ENCODE measurements at places on chromosomes 3 and 15.

DNA sequence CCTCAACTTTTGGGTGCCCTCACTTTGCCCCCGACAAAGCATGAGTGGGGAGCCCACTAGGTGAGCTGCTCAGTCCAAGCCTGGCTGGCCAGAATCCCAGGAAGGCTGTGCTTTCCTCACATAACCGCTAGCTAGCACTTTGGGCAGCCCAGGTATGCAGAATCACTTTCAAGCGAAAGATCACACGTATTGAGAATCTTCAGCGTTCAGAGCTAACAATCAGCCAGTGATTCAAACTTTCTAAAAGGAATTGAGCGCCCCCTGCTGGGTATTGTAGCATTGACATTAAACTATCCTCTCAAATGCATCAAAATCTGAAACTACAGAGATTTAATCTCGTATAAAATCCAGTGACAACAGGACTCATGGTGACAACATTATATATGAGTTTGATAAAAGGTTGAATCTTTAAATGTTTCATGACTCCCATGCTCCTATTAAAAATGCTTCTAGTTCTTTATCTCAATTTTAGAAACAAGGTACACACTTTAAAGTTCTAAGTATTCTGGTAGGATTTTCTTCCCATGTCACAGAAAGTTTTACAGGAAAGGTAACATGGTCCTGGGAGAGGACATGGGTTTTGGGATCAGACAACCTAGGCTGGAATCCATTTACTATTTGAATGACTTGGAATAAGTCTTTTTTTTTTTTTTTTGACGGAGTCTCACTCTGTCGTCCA is 11.8 kb downstream of the ANAPC13 start:
- DNase-seq: peak; percentile 84

DNA sequence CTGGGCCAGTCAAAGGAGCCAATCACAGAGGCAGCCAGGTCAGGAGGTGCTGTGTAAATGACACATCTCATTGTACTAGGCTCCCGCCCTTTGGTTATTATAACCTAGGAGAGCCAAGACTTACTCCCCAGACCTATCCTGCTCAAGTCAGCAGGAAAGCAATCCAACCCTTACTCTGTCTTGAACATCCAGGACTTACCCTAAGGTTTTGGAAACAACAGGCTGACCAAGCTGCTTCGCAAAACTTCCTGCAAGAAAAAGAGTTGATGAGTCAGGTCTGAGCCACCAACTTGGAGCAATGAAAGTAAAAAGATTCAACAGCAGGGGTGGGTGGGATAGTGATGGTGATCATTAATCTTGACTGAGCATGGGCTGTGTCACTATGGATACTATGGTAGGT is 144.4 kb downstream of the MYLK start:
- DNase-seq: no peak

DNA sequence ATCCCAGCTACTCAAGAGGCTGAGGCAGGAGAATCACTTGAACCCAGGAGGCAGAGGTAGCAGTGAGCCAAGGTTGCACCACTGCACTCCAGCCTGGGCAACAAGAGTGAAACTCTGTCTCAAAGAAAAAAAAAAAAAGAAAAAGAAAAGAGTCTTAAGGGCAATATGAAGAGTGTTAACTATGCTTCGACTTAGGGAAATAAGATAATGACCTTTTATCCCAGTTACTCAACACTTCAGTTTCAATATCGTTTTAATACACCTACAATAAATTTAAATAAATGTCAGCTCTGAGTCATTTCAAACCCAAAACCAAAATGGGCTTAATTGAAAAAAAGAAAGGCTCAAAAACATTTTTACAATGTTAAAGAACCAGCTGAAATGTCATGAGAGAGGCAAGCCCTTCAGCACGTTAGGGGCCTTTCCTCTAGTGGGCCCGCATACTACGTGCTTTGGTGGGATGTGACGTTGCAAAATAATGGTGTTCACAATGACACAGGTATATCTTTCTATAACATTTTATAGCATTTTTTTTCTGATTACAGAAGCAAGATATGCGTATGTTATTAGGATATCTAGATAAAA is 15.3 kb downstream of the FYCO1 start:
- DNase-seq: no peak

GRCh38 chr3:186605078-186605477 is 7.8 kb upstream of the AHSG start:
- no peak for DNase-seq

DNA sequence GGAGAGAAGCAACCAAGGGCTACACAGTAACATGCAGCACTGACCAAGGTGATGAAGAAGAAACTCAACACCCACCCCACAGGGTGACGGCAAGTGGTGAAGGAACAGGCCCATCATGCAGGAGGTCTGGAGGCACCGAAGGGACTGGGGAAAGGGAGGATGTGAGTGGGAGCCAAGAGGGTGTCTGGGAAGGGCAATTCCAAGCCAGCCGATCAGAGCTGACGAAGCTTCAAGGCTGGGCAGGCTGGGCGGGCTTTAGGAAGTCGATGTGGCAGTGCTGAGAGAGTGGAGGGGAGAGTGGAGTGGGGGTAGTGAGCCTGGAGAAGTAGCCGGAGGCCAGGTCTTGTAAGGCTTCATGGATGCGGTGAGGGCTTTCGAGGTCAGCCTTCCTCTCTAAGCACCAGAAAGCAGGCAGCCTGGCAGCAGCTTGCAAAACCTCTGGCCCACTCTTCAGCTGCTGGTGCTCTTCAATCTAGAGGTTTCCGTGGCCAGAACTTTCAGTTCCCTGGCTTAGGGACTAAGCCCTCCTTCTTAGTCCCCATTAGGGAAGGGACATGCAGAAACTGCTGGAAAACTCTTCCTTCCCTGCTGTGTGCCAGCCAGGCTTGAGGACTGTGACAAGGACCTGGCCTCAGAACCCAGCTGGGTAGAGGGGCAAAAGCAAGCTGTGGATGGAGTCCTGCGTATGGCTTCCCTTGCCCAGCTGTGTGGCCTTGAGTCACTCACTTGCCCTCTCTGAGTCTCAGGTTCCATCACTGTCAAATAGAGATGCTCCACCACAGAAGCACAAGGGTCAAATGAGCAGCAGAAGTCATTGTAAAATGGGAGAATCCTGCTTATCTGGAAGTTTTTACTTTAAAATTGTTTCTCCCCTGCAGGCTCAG is 72.1 kb downstream of the TLE3 start:
- no peak for DNase-seq

- no peak for DNase-seq
Measured at GRCh38 chr3:112505907-112506306, 6.6 kb upstream of the BTLA start.

- no peak for DNase-seq
Measured at GRCh38 chr3:24023197-24023596, 78.1 kb downstream of the NR1D2 start.

DNA sequence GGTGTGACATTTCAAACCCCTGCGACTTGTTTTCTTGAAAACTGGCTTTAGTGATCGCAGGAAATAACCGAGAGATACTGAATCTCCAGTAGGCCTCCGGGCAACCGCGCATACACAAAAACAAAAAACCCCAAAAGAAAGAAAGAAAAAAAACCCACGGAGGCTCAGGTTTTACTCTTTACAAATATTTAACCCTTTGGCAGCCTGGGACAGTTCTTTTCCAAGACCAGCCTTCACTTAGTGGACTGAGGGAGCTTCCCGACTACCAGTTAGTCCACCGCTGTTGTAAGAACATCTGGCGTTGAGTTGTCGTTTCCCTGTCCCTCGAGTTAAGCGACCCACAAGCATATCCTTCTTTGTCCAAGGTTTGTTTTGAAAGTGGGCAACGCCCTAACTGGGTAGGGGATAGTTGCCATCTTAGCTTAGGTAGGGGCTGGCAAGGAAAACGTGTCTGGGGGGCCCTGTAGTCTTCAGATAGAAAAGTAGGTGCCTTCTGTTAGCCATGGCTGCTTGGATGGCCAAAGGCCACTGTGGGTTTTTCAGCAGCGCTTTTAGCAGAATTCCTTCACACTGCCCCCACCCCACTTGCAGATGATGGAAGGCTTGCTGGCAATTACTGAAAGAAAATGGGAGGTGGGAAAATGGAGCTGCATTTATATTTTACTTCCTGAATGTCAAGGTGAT is 6.9 kb downstream of the ISL2 start:
- no peak for DNase-seq

- no peak for DNase-seq
Measured at GRCh38 chr3:35597490-35597889, 41.8 kb upstream of the ARPP21 start.

DNA sequence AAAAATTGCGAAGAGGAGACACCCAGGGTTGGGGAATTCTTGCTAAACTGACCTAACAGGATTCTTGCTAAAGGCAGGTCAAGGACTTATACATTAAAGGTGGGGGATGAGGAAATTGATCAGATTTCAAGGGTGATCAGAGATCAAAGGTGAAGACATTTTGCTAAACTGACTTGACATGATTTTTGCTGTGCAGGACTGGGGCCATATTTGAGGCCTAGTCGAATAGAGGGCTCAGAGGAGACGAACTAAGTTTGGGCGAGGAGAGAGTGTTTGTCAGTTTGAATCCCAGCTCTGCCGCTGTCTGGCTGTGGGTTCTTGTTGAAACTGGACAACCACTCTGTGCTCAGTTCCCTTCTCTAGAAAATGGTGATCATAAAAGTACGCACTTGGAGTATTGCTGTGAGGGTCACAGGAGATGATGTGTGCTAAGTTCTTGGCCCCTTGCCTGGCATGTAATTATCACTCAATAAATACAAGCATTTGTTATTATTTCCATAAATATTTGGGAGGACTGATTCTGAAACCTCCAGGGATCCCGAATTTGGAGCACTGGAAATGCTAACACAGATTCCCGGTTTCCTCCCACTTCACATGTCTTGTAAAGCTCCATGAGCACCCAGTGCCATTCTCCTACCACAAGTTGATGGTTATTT is 364.8 kb upstream of the PROK2 start:
- DNase-seq: no peak

DNA sequence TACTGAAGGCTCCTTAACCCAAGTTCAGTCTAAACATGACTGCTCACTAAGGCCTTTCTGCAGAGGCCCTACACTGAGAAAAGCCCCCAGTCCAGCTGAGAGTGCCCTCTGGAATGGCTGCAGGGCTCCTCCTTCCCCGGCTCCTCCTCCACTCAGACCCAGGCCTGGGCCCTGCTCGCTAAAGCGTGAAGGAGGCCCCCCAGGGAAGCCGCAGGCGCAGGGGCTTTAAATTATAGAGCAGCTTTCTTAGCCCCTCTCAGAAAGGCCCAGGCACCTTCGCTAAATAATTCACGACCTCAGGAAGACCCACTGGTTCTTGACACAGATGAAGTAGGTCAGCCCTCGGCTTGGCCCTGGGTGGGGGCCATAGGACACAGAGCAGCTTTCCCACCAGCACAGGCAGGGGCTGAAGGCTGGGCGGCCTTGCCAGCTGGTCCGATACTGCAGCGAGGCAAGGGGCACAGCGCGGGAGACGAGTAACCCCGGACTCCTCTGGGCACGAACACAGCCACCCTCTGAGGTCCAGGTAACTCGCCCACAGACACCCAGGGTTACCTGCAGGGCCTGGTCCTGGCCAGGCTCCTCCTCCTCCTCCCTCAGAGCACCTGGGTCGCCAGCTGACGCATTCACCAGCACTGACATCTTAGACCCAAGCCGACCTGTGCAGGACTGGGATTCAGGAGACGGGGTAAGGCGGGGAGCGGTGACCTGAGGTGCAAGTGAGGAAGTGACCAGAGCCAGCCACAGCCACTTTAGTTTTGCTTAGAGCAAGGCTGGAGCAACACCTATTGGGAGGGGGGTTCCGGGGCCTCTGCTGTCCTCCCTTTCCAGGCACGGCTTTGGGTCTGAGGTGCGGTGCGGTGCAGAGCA is 36.9 kb downstream of the RBPMS2 start:
- no peak for DNase-seq

- no peak for DNase-seq
Measured at GRCh38 chr15:38297623-38298388, 45.2 kb downstream of the SPRED1 start.

DNA sequence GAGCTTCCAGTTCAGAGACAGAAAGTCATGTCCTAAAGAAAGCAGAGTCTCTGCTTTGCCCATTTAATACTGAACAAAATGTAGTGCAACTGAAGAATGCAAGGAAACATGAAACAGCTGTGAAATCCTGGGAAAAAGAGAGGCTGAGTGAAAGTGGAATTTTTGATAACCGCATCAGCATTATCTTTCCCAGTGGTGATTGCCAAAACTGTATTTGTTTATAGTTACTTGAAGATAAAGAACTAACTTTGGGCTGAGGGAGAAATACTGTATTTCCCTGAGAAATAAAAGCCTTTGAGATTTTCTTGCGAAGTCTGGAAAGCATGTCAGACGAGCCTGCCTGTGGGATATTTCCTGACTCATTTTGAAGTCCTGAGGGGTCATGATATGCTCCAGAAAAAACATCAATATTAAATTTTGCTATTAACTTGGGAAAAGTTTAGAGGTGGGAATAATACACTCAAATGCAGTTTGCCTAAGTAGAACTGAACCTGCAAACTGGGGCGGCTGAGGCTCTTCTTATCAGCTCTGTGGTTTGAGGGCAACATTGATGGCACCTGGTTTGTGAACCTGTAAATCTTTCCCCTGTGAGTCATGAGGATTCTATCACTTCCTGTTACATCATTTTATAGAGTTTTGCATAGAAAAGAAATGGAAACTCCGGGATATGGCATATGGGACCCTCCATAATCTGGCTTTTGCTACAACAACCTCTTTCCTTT is 855.3 kb downstream of the MCTP2 start:
- peak; percentile 16 for DNase-seq

GRCh38 chr3:123872621-123873020 is 11.5 kb downstream of the MYLK start:
- no peak for DNase-seq

DNA sequence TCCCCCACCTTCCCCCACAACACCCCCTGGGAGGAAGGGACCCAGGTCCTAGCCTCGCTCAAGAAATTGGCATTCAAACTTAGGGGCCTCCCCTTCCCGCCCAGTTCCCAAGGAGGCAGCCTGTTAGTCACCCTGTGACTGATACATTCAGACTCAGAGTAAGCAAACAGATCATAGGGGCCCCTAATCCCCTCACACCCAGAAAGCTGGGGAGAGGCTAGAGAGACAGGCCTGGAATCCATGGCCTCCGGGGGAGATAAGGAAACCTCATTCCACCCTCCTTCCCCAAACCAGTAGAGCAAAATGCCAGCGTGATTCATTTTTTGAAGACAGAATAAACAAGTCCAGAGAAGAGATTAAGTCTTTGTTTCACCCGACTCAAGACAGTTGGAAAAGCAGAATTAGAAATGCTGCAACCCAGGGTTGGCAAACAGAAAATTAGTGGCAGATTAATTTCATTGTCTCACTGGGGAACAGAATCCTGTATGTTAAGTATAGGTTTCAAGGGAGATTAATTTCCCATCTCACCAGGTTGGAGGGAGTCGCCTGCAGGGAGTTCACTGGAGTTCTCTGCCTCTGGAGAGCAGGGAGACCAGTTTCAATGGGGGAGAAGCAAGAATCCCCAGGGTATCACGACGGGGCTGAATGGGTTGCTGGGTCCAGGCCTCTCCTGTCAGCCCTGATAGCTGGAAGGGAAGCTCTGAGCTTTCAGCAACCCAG is 268.3 kb downstream of the UACA start:
- no peak for DNase-seq

DNA sequence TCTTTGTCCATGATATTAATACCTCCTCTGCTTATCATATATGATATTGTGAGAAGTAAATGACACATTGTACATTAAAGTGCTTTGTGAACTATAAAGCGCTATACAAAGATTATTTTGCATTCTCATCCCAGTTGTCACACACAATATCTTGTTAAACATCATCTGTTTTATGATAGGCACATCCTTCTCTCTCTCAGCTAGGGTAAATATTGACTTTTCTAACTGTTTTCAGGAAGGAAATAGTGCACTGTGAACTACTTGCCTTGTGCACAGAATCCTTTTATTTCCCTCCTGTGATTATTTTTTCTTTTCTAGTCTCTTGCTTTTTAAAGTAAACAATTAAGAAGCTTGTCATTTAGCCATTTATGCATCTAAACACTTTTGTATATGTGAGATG is 388.2 kb downstream of the LPP start:
- no peak for DNase-seq

GRCh38 chr15:63556246-63556645 is 40.9 kb upstream of the FBXL22 start:
- DNase-seq: no peak

Data from muscle of arm (tissue), 14 donors.